ENCODE measurements at places on chromosomes 5 and 9. TPM values are rescaled to one million over a fixed set of nuclear protein-coding genes. Genes with fewer than 3 reads are reported as not detected.

TMEM171 gene
- total RNA-seq = not detected

SEMA5A gene
- total RNA-seq = not detected

LIX1 gene
- not detected for total RNA-seq

- DNase-seq = no peak
Measured at GRCh38 chr9:13899924-13900323, 414.0 kb downstream of the NFIB start.

DNA sequence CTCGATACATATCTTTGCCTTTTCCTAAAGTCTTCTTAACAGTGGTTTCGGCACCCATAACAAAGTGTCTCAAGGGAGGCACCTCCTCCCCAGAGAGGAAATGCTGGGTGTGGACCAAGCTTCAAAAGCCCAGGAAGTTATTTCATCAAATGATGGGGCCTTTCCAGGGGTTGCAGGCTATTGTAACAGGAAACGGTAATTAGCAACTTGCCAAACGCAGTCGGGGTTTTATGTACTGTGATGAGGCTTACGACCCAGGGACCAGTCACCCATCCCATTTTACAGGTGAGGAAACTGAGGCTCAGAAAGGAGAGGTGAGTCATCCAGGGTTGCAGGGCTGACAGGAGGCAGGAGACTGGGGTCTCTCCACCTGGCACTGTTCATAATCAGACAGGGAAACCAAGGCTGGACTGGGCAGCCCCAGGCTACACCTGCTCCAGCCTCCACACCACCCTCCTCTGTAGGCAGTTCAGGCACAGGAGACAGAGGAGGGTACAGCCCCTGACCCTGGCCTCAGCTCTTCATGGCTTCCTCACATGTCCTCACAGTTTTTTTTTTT, 30.0 kb upstream of the SUSD3 start:
- peak; percentile 81 for DNase-seq

- DNase-seq = no peak
Measured at GRCh38 chr9:30244877-30245276, 2139.6 kb upstream of the ACO1 start.
